GOT3 (cell line): ENCODE measurements at places on chromosomes 1 and 21.

DNA sequence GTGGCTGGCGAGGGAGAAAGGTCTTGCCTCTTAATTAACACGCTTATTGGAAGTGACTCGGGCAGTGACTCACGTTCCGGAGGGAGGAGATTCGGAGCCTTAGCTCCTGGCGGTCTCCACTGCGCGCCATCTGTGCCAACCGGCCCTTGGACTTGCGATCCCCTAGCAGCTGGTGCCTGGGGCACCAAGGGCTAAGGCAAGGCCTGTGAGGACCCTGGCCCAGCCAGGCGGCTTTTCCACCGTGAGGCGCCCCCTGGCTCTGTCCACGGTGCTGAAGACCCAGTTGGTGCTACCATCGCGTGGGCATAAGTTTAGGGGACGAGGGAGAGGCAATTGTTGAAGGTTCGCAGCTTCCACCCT is 1.3 kb upstream of the SYT6 start:
- DNase-seq, result no peak

GRCh38 chr1:110780600-110781484 is 92.1 kb upstream of the CD53 start:
- DNase-seq, result no peak

- no peak for DNase-seq
Observed at GRCh38 chr21:32572574-32573420, 12.5 kb downstream of the TCP10L start.

GRCh38 chr1:103218821-103219220 is 110.5 kb upstream of the COL11A1 start:
- no peak for DNase-seq
